ENCODE measurements at places on chromosomes 2 and 18. TPM values are rescaled to one million over a fixed set of nuclear protein-coding genes. Genes with fewer than 3 reads are reported as not detected.

GRCh38 chr2:31950946-31951562, 59.8 kb downstream of the MEMO1 start:
- H3K27ac ChIP-seq = no peak overlapping the region
- no peaks in the 10 kb centered on the region for H3K36me3 ChIP-seq

GRCh38 chr2:186734957-186735734, 41.3 kb downstream of the FAM171B start:
- H3K27ac ChIP-seq = no peak overlapping the region
- no peaks in the 10 kb centered on the region for H3K36me3 ChIP-seq
- H3K4me1 ChIP-seq = no peaks in the 10 kb centered on the region
- H3K27me3 ChIP-seq = no peaks in the 10 kb centered on the region
- no peak overlapping the region for H3K4me3 ChIP-seq

DNA sequence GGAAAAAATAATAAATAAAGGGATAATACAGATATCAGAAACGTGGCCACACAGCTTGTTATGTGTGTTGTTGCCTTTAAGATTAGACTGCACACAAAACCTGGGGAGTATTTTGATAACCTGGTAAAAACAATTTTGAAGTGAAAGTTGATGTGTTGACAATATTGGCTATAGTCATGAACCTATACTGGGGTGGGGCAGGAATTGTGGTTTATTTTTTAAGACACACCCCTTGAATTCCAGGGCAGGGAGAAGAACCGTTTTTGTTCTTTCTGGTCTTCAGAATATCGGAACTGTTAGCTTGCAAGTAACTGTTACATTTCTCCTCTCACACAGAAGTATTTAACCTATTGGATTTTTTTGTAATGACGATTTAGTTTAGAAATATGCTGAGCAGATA, 80.4 kb downstream of the LIMS1 start:
- no peak overlapping the region for H3K4me3 ChIP-seq
- peaks cover 58% of the 10 kb centered on the region for H3K4me1 ChIP-seq
- no peak overlapping the region for H3K27ac ChIP-seq
- DNase-seq = no peak
- no peaks in the 10 kb centered on the region for H3K27me3 ChIP-seq

- no peaks in the 10 kb centered on the region for H3K36me3 ChIP-seq
- DNase-seq = no peak
- H3K27me3 ChIP-seq = peaks cover 12% of the 10 kb centered on the region
- peaks cover 52% of the 10 kb centered on the region for H3K4me1 ChIP-seq
- no peak overlapping the region for H3K4me3 ChIP-seq
These were observed 6.3 kb upstream of the ATOH8 start for GRCh38 chr2:85747441-85747840.

Gene DPP4
- total RNA-seq = 7.6 TPM

- DNase-seq = no peak
- no peaks in the 10 kb centered on the region for H3K27me3 ChIP-seq
- H3K27ac ChIP-seq = no peak overlapping the region
- H3K36me3 ChIP-seq = no peaks in the 10 kb centered on the region
These were observed 41.1 kb downstream of the MRPS9 start for GRCh38 chr2:105078906-105079495.

GRCh38 chr2:46798998-46799698, 116.5 kb downstream of the MCFD2 start:
- no peak overlapping the region for H3K27ac ChIP-seq
- H3K4me3 ChIP-seq = no peak overlapping the region
- DNase-seq = no peak
- H3K27me3 ChIP-seq = no peaks in the 10 kb centered on the region
- no peaks in the 10 kb centered on the region for H3K4me1 ChIP-seq

DNA sequence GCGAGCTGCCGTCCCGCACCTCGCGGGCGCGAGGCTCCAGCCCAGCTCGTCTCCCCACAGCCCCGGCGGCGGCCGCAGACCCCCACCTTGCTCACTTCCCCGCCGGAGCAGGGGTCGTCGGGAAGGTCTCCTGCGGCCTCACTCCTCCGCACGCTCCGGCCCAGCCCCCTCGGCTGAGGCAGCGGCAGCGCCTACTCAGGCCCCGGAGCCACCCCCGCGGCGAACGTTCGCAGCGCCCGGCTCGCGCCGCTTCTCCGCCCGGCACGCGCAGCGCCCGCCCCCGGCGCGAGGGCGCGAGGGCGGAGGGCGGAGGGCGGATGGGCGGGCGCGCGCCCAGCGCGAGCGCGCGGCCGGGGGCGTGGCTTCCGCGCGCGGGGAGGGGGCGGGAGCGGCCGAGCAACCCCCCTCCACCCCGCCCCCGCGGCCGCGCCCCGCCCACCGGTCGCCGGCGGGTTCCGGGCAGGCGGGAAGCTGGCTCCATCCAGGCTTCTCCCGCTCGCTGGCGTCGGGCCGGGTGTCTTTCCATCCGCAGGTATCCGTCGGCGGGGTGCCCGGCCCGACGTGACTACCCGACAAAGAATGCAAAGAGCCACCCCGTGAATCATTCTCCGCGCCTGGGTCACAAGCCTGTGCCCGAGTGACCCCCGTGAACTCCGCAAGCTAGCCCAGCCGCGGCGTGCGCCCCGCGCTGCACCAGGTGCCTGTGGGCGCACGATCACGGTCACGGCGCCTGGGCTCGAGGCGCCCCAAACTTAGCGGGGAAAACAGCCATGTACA, at the start of gene DTNB:
Gene DTNB, minus strand, starts transcription at position 278 of the 777 bp plus-strand sequence. CDS start 20,917 bp downstream, outside the sequence.
- peak within 1 kb of the TSS; percentile 95 for H3K4me3 ChIP-seq
- no peaks in the 10 kb centered on the region for H3K36me3 ChIP-seq
- H3K27me3 ChIP-seq = no peaks in the 10 kb centered on the region
- peak; percentile 92 for DNase-seq
- H3K27ac ChIP-seq = peak within 1 kb of the TSS; percentile 99

Gene SRBD1
- total RNA-seq = 37.9 TPM

Gene NTSR2
- not detected for total RNA-seq

- no peak overlapping the region for H3K27ac ChIP-seq
- H3K4me1 ChIP-seq = peaks cover 20% of the 10 kb centered on the region
- DNase-seq = no peak
- no peaks in the 10 kb centered on the region for H3K36me3 ChIP-seq
- no peak overlapping the region for H3K4me3 ChIP-seq
These were observed 11.2 kb upstream of the EN1 start for GRCh38 chr2:118858485-118859156.

- H3K27me3 ChIP-seq = no peaks in the 10 kb centered on the region
- H3K4me1 ChIP-seq = peaks cover 5% of the 10 kb centered on the region
- H3K27ac ChIP-seq = no peak overlapping the region
- no peaks in the 10 kb centered on the region for H3K36me3 ChIP-seq
- no peak for DNase-seq
- no peak overlapping the region for H3K4me3 ChIP-seq
These were observed 86.6 kb upstream of the EPC2 start for GRCh38 chr2:148557844-148558436.

- H3K4me1 ChIP-seq = no peaks in the 10 kb centered on the region
- H3K27ac ChIP-seq = no peak overlapping the region
- no peak overlapping the region for H3K4me3 ChIP-seq
- no peak for DNase-seq
- no peaks in the 10 kb centered on the region for H3K27me3 ChIP-seq
- H3K36me3 ChIP-seq = no peaks in the 10 kb centered on the region
These were observed 131.5 kb downstream of the CAPN13 start for GRCh38 chr2:30675758-30676157.

- H3K36me3 ChIP-seq = no peaks in the 10 kb centered on the region
- DNase-seq = peak; percentile 88
- no peak overlapping the region for H3K27ac ChIP-seq
These were observed 34.9 kb downstream of the CAVIN2 start for GRCh38 chr2:191811807-191812602.

- no peaks in the 10 kb centered on the region for H3K27me3 ChIP-seq
- no peaks in the 10 kb centered on the region for H3K4me1 ChIP-seq
- H3K27ac ChIP-seq = no peak overlapping the region
These were observed 304.7 kb upstream of the TMEFF2 start for GRCh38 chr2:192499476-192499875.

Gene PPP1R1C
- total RNA-seq = 4.0 TPM

- H3K27me3 ChIP-seq = no peaks in the 10 kb centered on the region
- no peaks in the 10 kb centered on the region for H3K36me3 ChIP-seq
- no peak for DNase-seq
- peaks cover 4% of the 10 kb centered on the region for H3K4me1 ChIP-seq
These were observed 327.2 kb upstream of the PKDCC start for GRCh38 chr2:41720331-41721251.

Gene STAT4
- total RNA-seq = 0.89 TPM

- no peaks in the 10 kb centered on the region for H3K4me1 ChIP-seq
- H3K27ac ChIP-seq = no peak overlapping the region
- H3K4me3 ChIP-seq = no peak overlapping the region
- no peak for DNase-seq
These were observed 25.4 kb downstream of the FBLN7 start for GRCh38 chr2:112163541-112163981.

Gene IL36G
- total RNA-seq = not detected

- no peaks in the 10 kb centered on the region for H3K4me1 ChIP-seq
- DNase-seq = no peak
- no peaks in the 10 kb centered on the region for H3K27me3 ChIP-seq
- no peak overlapping the region for H3K4me3 ChIP-seq
These were observed 298.4 kb downstream of the MYCN start for GRCh38 chr2:16238786-16239185.

GRCh38 chr2:27990030-27990590, 99.6 kb downstream of the BABAM2 start:
- H3K36me3 ChIP-seq = no peaks in the 10 kb centered on the region
- H3K4me1 ChIP-seq = peaks cover 27% of the 10 kb centered on the region
- no peak overlapping the region for H3K27ac ChIP-seq
- no peak overlapping the region for H3K4me3 ChIP-seq
- no peak for DNase-seq
- no peaks in the 10 kb centered on the region for H3K27me3 ChIP-seq

Gene INHA
- not detected for total RNA-seq

DNA sequence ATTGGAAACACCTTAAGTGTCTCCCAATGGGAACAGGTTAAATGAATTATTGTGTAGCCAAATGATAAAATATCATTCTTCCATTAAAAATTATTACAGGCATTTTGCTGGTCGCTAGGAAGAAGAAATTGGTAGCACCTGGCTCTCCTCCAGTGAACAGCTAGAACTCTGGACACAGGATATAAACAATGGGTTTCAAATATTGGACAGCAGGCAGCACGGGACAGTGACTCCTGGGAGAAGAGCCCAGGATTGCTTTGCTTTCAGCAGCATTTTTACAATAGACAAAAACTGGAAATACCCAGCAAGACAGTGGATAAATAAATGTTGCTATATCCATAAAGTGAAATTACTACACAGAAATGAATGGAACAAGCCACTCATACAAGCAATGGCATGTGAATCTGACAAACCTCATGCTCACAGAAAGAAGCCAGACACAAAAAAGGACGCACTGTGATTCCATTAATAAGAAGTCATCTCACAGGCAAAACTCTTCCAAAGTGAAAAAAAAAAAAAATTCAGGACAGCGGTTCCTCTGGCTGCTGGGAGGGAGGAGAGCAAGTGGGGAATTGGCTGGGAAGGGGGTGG, 50.5 kb downstream of the LAMA1 start:
- no peak for DNase-seq
- no peak overlapping the region for H3K4me3 ChIP-seq
- H3K36me3 ChIP-seq = no peaks in the 10 kb centered on the region
- peaks cover 12% of the 10 kb centered on the region for H3K4me1 ChIP-seq
- H3K27me3 ChIP-seq = peaks cover 1% of the 10 kb centered on the region

Gene SCG2
- 11.7 TPM for total RNA-seq

DNA sequence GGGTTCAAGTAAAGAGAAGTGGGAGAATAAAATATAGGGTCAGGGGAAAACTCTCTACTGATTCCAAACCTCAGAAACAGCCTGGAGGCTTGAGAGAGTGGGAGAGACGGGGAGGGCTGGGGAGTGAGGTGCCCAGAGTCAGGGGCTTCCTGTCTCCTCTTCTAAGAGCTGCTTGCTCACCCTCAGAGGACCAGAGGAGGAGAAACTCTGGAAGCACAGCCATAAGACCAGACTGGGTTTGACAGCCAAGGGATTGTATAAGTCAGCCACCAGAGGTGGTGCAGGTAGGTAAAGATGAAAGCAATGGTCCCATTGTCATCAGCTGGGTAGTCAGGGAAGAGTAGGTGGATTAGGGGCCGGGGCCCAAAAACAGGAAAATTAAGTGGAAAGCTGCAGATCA, 259.4 kb downstream of the TNS1 start:
- H3K36me3 ChIP-seq = no peaks in the 10 kb centered on the region
- DNase-seq = no peak
- no peak overlapping the region for H3K4me3 ChIP-seq
- H3K4me1 ChIP-seq = peaks cover 19% of the 10 kb centered on the region

Gene FAP
- 6.4 TPM for total RNA-seq

- H3K27ac ChIP-seq = no peak overlapping the region
- no peaks in the 10 kb centered on the region for H3K36me3 ChIP-seq
- H3K4me3 ChIP-seq = no peak overlapping the region
These were observed 10.7 kb downstream of the KCNJ3 start for GRCh38 chr2:154709215-154709614.

Gene DOCK10
- total RNA-seq = 29.2 TPM

Gene VWC2L
- not detected for total RNA-seq

DNA sequence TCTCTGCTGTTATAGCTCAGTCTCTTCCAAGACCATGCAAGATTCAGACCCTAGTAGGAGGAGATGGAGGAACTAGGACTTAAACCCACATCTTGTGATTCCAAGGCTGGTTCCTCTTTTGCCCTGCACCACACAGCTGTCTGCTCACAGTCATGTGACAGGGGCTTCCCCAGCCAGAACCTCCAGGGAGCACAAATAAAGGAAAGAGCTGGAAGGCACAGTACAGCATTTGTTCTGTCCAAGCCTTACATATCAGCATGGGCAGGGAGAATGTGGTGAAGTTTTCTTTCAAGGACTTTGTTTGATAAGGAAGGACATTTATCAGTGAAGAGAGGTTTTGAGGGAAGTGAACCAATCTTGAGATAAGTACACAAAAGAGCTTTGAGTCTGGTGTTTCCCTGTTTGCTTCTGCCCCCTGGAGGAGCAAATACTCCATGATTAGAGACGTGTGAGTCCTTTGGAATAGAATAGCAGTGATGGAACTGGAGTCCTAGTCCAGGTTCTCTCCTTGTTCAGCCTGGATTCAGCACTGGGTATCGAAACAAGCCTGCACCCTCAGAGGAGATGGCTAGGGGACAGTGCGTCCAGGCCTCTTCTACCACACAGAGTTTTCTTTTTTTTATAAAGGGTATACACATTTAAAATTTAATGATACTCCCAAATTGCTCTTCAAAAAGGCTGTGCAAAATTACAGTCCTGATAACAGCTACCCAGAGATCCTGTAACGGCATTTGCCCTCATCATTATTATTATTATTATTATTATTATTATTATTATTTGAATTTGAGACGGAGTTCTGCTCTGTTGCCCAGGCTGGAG, 24.6 kb upstream of the CASP10 start:
- no peak overlapping the region for H3K4me3 ChIP-seq
- peaks cover 18% of the 10 kb centered on the region for H3K4me1 ChIP-seq
- peak overlapping the region; percentile 74 for H3K27ac ChIP-seq
- peak; percentile 93 for DNase-seq
- peaks cover 93% of the 10 kb centered on the region for H3K36me3 ChIP-seq

Gene FNDC4
- 5.0 TPM for total RNA-seq

DNA sequence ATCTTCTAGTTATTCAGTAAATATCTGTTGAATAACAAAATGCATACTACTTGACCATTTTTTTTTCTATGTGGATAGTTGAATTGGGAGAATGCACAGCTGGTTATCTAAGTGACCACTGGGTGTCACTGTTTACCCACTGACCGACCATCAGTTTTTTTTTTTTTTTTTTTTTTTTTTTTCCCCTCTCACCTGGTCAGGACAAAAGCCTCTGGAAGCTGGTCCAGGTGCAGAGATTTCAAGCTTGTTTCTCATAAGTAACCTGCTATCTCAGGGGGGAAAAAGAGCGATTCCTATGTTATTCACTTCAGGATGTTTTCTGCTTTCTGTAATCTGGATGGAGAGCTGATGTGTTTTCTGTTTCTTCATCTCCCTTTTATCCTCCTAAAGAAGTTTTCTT, 256.0 kb downstream of the DCDC2C start:
- H3K4me1 ChIP-seq = no peaks in the 10 kb centered on the region
- H3K36me3 ChIP-seq = no peaks in the 10 kb centered on the region
- no peak overlapping the region for H3K27ac ChIP-seq

Gene ADD2
- total RNA-seq = 2.2 TPM

Gene FAM228A
- total RNA-seq = 1.7 TPM

Gene PCARE
- total RNA-seq = 2.9 TPM
